Activated T-cell treated with anti-CD3 and anti-CD28 coated beads for 1 hour (primary cell): ENCODE measurements at places on chromosomes 16 and 17.

- no peak for DNase-seq
Observed at GRCh38 chr16:29961127-29961478, 776 bp upstream of the TMEM219 start.

GRCh38 chr17:4678448-4679026 is 25.4 kb downstream of the PELP1 start:
- no peak for DNase-seq

- DNase-seq, result no peak
Observed at GRCh38 chr17:69669441-69670178, 255.1 kb downstream of the MAP2K6 start.

GRCh38 chr16:84547546-84548061 is 43.1 kb upstream of the MEAK7 start:
- DNase-seq, result no peak

DNA sequence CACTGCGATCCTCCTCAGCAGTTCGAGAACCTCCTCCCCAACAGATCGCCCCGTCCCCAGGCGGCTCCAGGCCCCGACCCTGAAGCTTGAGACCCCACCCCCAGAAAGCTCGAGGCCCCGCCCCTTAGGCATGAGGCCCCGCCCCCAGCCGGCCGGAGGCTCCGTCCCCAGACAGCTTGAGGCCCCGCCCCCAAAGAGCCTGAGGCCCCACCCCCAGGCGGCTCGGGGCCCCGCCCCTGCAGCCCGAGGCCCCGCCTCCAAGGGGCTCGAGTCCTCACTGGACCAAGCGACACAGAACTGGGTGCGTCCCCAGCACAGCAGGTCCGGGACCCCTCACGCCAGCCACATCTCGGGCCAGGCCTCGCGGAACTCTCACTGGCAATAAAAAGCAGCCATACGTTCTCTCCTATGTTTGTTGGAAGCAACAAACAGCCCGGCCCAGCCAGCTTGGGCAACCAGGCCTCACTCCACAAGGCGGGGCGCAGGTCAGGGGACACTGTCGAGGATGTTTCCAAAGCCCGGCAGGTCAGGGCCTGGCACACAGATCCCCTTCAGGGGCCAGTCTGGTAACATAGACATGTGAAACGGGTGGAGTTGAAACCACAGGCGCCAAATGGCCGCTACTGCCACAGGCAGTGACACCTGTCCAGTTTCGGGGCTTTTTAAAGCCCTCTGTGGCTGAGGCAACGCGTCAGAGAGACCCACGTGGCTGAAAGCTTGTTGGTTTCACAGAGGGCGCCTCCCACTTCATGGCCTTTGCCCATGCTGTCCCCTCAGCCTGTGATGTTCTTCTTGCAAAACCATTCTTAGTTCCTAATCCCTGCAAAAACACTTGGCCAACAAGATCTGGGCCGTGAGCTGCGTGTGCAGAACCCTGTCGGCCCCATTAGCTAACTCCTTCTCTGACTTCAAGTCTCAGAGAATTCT is 224.2 kb downstream of the PARN start:
- peak; percentile 7 for DNase-seq

DNA sequence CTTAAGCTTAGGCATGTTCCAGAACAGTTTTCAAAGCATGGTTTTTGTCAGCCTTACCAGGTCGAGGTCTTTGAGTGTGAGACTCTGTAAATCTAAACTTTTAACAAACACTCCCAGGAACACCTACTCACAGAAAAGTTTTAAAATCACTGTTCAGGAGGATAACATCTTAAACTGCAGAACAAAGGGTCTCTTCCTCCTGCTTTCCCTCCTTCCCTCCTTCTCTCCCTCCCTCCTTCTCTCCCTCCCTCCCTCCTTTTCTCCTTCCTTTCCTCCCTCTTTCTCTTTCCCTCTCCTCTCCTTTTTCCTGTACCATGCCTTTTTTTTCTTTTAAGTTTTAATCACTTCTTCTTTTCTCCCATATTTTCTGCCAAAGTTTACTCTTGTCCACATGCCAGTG is 153.5 kb upstream of the MAF start:
- DNase-seq, result no peak

- DNase-seq, result peak; percentile 56
Observed at GRCh38 chr17:44865231-44865660, 17.6 kb downstream of the HIGD1B start.

- no peak for DNase-seq
Observed at GRCh38 chr17:44076716-44077594, 6.4 kb downstream of the G6PC3 start.

DNA sequence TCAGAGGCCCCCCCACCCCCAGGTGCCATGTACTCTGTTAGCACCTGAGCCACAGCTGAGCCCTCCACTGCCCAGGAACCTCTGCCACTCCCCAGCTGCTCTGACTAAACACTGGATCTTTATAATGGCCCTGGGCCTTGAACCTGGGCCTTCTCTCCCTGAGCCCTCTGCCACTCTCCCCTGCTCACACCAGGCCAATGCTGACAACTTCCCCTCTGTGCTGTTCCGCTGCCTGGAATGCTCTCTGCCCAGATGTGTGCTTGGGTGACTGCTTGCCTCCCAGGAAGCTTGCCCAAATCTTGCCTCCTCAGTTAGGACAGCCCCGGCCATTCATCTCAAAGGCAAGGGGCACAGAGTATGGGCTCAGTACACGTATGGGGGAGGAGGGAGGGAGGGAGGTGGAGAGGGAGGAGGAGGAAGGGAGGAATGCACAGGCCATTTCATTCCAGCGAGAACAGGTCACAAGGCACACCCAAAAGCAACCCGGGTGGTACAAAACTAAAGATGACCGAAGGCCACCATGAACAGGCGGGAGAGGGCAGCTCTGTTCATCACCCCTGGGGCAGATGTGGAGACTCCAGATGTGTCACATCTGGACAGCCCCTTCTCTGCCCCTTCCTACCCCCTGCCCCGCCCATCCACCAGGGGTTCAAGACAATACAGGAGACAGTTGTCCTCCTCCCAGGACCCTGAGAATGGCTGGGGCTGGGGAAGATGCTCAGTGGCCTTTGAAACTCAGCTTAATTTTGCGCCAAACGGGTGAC is 15.3 kb upstream of the TNFRSF13B start:
- DNase-seq, result no peak

DNA sequence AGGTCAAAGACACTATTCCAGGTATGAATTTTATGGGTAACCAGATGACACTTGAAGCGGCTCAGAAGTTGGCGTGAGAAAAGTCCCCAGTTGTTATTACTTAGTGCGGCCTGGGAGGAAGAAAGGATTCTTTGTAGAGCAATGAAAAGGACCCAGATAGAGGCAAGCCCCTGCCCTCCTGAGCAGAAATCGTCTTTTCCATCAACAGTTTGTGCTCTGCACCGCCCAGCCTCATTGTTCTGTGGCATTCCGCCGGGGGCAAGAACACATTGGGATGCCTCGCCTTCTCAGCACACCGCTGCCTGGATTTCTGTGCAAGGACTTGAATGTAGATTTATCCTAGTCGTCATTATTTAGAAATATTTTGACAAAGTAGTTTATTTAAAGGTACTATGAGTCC is 32.7 kb upstream of the CRHR1 start:
- no peak for DNase-seq

DNA sequence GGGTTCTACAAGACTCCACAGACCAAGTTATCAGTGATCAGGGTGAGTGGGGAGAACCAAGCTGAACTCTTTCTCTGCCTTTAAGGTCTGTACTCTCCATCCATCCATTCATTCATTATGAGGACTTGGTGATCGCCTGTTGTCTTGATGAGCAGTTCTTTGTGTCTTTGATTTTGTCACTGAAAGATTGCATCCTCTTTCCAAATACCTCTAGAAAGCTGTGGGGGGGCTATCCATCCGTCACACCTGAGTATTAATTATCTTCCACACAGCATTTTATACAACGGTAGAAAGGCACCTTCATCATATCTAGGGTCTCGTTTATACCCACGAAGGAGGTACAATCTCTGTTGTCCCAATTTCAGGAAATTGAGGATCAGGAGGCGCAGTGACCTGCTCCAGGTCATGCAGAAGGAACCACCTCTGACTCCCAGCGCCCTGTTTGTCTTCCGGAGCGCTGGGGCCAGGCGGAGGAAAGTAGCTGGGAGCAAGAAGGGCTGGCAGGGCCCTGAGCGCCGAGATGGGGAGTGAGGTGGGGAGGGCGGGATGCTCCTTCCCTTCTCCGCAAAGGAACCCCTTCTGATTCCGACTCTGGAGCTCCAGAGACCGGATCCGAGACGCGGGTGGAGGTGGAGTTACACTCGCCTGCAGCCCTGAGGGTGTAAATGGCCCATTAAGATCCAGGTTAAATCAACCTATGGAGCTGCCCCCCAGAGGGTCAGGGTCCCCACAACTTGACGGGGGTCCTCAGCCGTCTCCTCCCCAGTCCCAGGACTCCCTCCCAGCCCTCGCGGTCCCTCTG is 605 bp upstream of the ABAT start:
- no peak for DNase-seq

DNA sequence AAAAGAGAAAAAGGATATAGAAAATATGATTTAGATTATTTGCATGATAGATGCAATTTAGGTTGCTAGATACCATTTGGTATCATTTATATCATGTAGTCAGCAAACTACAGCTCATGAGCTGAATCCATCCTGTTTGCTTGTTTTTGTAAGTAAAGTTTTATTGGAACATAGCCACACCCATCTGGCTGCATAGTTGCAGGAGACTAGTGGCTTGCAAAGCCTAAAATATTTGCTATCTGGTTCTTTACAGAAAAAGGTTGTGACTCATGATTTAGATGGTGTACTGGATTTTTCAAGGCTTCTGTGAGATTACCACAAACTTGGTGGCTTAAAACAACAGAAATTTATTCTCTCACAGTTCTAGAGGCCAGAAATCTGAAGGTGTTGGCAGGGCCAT is 49.9 kb downstream of the MAP2K4 start:
- DNase-seq, result no peak

DNA sequence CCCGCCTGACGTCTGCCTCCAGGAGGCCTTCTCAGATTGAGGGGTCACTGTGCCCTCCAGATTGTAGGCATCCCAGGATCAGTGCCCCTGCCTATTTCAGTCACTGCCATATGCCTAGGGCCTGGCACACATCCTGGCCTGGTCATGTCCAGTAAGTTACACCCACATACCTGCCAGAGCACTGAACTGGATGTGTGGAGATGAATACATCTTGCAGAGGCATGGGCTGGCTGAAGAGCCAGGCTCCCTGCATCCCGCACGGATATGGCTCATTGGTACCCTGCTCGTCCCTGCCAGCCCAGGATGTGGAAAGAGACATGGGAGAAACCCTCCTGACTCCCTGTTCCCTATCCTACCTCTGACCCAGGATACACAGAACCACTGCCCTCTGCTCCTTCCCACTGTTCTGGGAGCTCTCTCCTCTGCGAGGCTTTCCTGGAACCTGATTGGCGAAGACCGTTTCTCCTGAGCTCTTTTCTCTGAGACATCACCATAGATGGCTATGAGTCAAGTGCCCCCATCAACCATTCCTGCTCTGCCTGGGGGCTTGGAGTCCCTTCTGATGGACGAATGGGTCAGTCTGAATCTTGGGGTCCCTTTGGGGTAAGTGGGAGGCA is 40.0 kb upstream of the TAC4 start:
- DNase-seq, result no peak

DNA sequence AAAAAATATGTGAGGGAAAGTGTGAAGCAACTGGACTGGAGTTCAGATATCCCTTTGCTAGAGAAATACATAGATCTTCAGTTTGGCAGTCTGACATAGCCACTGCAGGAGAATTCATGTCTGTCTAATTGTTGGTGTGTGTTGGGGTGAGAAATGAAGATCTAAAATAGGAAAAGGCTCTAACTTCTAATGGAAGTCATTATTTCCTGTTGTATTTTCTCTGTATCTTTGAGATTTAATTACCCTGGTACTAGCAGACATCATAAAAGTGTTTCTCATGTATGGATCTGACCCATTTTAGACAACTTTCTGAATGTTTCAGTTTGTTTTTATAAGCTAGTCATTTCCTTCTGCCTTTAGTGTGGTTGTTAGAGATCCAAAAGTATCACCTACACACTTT is 128.3 kb downstream of the NLK start:
- DNase-seq, result no peak

- no peak for DNase-seq
Observed at GRCh38 chr16:69112285-69113129, 7.1 kb downstream of the HAS3 start.

GRCh38 chr16:4496305-4496704 is 20.1 kb downstream of the HMOX2 start:
- no peak for DNase-seq

- DNase-seq, result no peak
Observed at GRCh38 chr16:984121-984694, 2.6 kb downstream of the SOX8 start.

- no peak for DNase-seq
Observed at GRCh38 chr17:3497101-3497500, 21.3 kb downstream of the ASPA start.

GRCh38 chr16:1245452-1246020 is 5.0 kb downstream of the TPSAB1 start:
- DNase-seq, result no peak

- no peak for DNase-seq
Observed at GRCh38 chr16:66289986-66290385, 76.5 kb upstream of the CDH5 start.

DNA sequence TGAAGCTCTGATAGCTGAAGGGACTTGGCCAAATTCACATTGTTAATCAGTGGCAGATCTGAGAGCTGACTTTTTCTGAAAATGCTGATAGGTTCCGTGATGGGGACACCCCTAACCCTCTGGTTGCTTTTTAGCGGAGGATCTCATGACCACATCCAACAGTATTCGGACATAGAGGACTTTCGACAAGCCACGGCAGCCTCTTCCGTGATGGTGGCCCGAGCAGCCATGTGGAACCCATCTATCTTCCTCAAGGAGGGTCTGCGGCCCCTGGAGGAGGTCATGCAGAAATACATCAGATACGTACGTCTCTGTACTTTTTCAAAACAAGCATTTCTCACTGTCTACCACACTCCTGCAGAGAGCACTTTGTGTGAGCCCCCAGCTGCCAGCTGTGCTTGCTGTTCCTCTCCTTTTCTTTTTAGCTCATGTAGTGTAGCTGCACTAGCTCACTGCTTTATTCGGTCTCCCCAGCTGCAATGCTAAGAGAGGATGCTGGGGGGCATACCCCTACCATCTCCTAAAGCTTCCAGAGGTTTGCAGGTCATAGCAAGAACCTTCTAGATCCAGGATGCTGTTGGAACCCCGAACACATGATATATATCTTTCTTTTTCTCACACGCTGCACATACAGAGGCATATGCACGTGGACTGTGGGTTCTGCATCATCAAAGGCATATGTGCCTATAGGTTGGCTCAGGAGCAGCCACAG is 14.2 kb upstream of the NFATC3 start:
- DNase-seq, result no peak

GRCh38 chr16:59878479-59878878 is 1144.4 kb upstream of the GOT2 start:
- DNase-seq, result no peak

- no peak for DNase-seq
Observed at GRCh38 chr17:18261146-18261515, 669 bp downstream of the MIEF2 start.

GRCh38 chr16:85522842-85523601 is 90.1 kb upstream of the GSE1 start:
- no peak for DNase-seq

- DNase-seq, result no peak
Observed at GRCh38 chr17:43449470-43450248, 34.1 kb upstream of the DHX8 start.

- DNase-seq, result no peak
Observed at GRCh38 chr17:43572368-43572980, 26.3 kb upstream of the ETV4 start.

DNA sequence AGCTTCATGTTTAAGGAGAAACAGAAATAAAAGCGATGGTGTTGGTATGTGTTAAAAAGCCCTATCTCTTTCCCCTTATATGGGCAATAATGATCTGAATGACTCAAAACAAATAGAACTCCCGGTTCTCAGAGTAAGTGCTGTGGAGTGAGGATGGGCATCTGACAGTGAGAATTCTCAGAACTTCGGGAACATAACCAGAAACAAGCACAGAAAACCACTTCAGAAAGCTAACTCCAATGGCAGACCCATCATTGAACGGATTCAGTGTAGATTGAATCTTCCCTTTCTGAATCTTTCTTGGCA is 67.2 kb downstream of the CDH8 start:
- no peak for DNase-seq
